ENCODE measurements at places on chromosomes 4 and X. TPM values are rescaled to one million over a fixed set of nuclear protein-coding genes. Genes with fewer than 3 reads are reported as not detected.

DNA sequence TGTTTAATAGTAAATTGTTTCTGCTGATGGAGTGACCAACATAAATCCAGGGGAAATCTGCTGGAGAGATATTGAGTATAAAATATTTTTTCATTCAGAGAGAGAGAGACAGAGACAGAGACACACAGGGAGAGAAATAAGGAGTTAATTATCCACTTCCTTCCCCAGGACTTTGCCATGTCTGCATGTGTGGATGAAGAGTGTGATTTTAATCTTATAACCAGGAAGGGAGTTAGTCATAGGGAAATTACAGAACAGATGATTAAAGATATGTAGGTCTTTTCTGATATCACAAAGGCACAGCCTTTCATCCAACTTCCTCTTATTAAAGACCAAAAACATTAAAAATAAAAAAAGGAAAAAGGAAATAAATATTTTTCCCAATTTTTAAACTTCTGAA lies 526.3 kb downstream of the SPRY1 start:
- H3K4me3 ChIP-seq: no peak overlapping the region
- H3K4me1 ChIP-seq: peaks cover 6% of the 10 kb centered on the region

GRCh38 chr4:52110171-52110570 lies 59.1 kb downstream of the SPATA18 start:
- H3K4me3 ChIP-seq: no peak overlapping the region
- peak; percentile 35 for DNase-seq
- H3K27ac ChIP-seq: no peak overlapping the region
- H3K27me3 ChIP-seq: no peaks in the 10 kb centered on the region

DNA sequence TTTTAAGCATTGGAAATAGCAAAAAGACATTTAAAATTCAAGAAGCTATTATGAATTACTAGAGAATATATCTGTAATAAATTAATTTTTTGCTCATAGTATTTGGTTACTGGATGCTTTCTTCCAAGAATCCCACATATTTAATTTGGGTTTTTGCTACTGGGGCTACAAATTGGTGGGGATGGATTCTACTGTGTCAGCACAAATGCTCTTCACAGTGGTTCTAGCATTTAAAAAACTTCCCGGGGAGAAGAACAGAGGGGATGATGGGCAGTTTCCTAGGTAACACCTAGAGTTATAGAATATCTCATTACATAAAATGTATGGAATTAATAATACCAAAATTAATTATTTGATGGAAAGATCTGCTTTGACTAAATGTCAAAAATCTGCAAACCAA lies 68.9 kb upstream of the PRPS2 start:
- H3K27ac ChIP-seq: no peak overlapping the region
- no peaks in the 10 kb centered on the region for H3K36me3 ChIP-seq
- no peak for DNase-seq
- H3K4me1 ChIP-seq: no peaks in the 10 kb centered on the region
- H3K27me3 ChIP-seq: no peaks in the 10 kb centered on the region

DNA sequence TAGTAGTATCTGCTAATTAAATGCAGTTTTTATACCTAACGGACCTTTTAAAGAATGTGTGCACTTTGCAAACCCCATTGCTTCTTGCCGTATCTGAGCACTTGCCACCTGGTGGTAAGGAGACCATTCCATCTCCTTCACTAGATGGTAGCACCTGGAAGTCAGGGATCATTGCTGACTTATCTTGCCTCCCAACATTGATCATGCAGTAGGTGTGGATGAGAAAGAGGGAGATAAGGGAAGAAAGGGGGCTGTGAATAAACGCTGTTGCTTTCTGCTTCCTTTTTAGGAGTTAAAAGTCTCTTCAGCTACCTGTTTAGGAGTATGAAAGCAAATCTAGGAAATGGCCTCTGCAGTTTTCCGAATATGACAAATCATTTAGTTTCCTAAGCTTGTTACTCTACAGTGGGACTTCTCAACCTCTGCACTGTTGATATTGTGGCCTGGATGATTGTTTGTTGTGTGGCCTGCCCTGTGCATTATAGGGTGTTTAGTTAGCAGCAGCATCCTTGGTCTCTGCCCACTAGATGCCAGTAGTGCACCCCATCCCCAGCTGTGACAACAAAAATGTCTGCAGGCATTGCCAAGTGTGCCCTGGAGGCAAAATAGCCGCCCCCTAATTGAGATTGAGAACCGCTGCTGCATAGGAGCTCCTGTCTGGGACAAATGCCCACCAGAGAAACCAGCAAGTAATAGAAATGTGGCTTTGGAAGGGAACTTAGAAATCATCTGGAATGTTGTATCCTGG lies 38.8 kb downstream of the GAB1 start:
- no peaks in the 10 kb centered on the region for H3K27me3 ChIP-seq
- no peak overlapping the region for H3K27ac ChIP-seq
- no peak overlapping the region for H3K4me3 ChIP-seq
- H3K4me1 ChIP-seq: no peaks in the 10 kb centered on the region
- no peaks in the 10 kb centered on the region for H3K36me3 ChIP-seq

DNA sequence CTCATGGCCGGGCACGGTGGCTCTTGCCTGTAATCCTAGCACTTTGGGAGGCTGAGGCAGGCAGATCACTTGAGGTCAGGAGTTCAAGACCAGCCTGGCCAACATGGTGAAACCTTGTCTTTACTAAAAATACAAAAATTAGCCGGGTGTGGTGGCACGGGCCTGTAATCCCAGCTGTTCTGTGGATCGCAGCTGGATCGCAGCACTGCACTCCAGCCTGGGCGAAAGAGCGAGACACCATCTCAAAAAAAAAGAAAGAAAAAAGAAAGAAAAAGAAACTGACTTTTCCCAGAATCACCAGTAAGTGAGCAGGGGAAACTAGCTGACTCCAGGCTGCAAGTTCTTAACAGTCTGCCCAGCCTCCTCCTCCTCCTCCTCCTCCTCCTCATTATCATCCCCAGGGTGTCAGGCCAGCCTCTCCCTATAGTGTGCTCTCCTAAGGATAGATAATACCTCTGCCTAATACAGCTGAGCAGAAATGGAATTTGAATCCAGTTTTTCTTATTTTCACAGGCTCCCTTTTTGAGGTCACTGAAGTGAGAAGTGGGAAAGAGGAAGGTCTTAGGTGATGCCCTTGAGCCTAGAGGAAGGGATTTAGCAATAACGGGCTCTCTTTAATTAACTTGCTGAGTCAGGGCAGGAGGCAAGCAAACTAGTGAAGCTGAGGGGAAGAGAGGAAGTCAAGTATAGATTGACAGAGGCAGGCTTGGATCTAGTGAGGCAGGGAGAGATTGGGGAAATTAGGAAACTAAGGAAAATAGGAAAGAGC lies 11.8 kb upstream of the ELF2 start:
- H3K4me3 ChIP-seq: no peak overlapping the region
- no peak overlapping the region for H3K27ac ChIP-seq
- no peaks in the 10 kb centered on the region for H3K27me3 ChIP-seq
- no peaks in the 10 kb centered on the region for H3K4me1 ChIP-seq

DNA sequence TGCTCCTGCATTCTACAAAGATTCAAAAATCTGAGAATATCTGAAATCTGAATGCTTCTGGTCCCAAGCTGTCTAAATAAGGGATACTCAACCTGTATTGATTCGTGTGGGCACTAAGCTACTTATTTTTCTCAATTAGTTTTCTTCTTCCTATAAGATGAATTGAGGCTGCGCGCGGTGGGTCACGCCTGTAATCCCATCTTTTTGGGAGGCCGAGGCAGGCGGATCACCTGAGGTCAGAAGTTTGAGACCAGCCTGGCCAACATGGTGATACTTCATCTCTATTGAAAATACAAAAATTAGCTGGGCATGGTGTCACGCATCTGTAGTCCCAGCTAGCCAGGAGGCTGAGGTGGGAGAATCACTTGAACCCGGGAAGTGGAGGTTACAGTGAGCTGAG lies 122.3 kb downstream of the PDLIM5 start:
- H3K27ac ChIP-seq: no peak overlapping the region
- DNase-seq: no peak
- H3K4me3 ChIP-seq: no peak overlapping the region
- H3K36me3 ChIP-seq: peaks cover 9% of the 10 kb centered on the region
- peaks cover 30% of the 10 kb centered on the region for H3K4me1 ChIP-seq

- DNase-seq: no peak
- H3K36me3 ChIP-seq: no peaks in the 10 kb centered on the region
- H3K27me3 ChIP-seq: no peaks in the 10 kb centered on the region
Observed at GRCh38 chrX:40061005-40061404, 36.8 kb downstream of the BCOR start.

GRCh38 chr4:119286377-119287002 lies 35.4 kb downstream of the FABP2 start:
- DNase-seq: peak; percentile 83
- no peak overlapping the region for H3K27ac ChIP-seq
- H3K4me3 ChIP-seq: no peak overlapping the region
- peaks cover 17% of the 10 kb centered on the region for H3K36me3 ChIP-seq

GRCh38 chr4:154618708-154619315 lies 6.4 kb upstream of the FGG start:
- no peaks in the 10 kb centered on the region for H3K4me1 ChIP-seq
- no peak overlapping the region for H3K4me3 ChIP-seq
- peak; percentile 63 for DNase-seq
- H3K27me3 ChIP-seq: peaks cover 21% of the 10 kb centered on the region

DNA sequence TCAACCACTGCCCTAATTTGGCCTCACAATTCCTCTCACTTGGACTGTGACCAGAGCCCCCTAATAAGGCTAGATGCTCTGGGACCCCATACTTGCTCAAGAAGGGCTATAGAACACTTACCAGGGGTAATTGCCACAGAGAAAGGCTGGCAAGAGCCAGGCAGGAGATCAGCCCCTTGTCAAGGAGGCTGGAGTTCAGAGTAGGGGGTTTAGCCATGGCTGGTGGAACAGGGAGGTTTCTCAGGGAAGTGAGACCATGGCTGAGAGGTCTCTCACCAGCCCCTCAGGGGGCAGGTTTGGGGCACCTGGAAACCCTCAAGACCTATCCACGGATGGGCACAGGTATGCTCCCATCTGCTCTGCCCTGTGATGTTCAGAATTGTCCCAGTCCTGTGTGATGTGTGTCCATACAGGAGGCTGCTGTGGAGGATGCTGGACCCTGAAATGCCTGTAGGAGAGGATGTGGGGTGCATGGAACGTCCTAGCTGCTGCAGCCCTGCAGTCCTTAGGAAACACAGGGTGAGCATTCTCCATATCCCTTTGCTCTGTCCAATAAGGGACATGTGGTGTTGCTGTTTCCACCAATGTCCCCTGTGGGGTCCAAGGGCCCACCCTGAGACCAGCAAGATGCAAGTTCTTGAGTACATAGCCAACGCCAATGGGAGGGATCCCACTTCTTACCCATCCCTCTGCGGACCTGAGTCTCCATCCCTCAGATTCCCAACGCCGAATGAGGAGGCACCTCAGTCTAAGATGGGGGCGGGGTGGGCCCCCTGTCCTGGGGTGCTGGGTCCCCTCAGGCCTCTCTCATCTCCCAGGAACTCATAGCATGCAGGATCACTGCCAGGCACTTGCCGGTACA lies 16.4 kb upstream of the HSFX1 start:
- no peak for DNase-seq
- no peak overlapping the region for H3K4me3 ChIP-seq
- H3K4me1 ChIP-seq: no peaks in the 10 kb centered on the region
- H3K27me3 ChIP-seq: no peaks in the 10 kb centered on the region
- no peaks in the 10 kb centered on the region for H3K36me3 ChIP-seq

- H3K27me3 ChIP-seq: no peaks in the 10 kb centered on the region
- no peak for DNase-seq
- no peaks in the 10 kb centered on the region for H3K4me1 ChIP-seq
Observed at GRCh38 chrX:149647505-149647904, 15.9 kb upstream of the TMEM185A start.

DNA sequence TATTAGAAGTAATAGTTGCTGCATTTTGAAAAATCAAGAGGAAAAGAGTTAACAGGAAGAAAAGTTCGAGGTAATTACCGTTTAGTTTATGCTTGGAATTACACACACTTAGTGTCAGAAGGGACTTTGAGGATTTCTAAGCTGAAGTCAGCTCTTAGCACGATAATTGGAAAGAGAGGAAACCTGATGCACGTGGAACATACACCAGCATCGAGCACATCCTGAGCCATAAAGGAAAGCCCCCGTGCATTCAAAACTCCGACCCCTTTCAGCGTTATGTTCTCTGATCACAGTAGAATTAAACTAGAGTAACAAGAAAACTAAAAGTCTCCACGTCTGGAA lies 400 bp upstream of the PAQR3 start:
- no peaks in the 10 kb centered on the region for H3K36me3 ChIP-seq
- H3K27me3 ChIP-seq: 0 out of 2 replicates have a peak, but pooled peaks cover 7% of the 10 kb centered on the region
- DNase-seq: no peak
- peak overlapping the region; percentile 65 for H3K27ac ChIP-seq

DNA sequence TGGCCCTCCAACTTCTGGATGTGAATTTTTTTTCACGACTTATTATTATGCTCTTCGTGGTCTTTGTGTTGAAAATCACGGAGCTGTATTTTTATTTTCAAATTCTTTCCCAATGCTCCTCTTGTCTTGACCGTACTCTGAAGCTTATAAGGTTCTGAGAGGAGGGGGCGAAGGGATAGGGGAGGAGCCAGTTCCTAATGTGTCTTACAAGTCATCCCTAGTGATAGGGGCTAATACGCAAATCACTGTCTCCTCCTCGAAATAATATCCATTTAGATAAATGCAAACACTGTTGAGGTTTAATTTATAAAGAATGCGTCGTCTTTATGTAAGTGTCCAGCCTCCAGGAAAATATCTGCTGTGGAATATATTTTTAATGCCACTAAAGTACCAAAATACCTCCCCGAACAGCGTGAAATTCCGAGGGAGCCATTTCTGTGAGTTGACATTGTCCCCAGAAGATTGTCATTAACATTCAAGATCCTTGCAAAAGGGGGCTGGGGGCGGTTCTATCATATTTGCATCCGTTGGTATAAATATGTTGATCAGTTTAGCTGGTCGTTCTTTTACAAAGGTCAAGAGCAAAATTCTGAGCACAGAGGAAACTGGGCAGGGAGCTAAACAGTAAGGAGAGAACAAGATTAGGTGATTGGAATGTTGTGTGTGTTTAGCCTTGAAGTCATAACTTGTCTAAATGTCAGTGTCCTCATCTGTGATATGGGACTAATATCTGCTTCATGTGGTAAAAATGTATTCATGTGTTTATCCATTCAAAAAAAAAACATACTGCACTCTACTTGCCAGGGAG lies 3.7 kb upstream of the FAT1 start:
- DNase-seq: peak; percentile 12
- H3K27ac ChIP-seq: peak overlapping the region; percentile 86
- no peaks in the 10 kb centered on the region for H3K36me3 ChIP-seq
- no peaks in the 10 kb centered on the region for H3K27me3 ChIP-seq
- H3K4me1 ChIP-seq: peaks cover 26% of the 10 kb centered on the region

DNA sequence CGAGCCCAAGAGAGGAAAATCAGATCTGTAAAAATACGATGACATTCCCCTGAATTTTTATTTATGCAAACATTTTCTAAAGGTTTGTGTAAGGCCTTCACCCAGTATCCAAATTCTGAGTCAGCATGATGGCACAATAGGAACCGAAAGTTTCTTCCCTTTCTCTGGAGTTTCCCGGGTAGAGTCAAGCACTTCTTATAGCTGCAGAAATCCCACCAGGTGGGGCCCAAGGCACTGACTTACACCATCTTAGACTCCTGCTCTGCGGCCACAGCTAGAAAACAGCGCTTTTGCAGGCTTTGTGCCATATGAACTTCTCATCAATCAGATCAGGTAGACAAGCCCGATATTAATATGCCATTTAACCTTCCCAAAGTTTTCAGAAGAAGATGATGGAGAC lies 13.4 kb downstream of the LEF1 start:
- no peak overlapping the region for H3K27ac ChIP-seq
- H3K27me3 ChIP-seq: peaks cover 50% of the 10 kb centered on the region
- no peak overlapping the region for H3K4me3 ChIP-seq
- no peaks in the 10 kb centered on the region for H3K36me3 ChIP-seq
- no peaks in the 10 kb centered on the region for H3K4me1 ChIP-seq

The CT45A2 gene
- total RNA-seq: not detected

The SRP72 gene
- total RNA-seq: 64.7 TPM

The AMOT gene
- total RNA-seq: 1.5 TPM

The GUCY1A1 gene
- not detected for total RNA-seq

The PHOX2B gene
- total RNA-seq: not detected

All from GM23248 (cell line).